ENCODE measurements at places on chromosomes 12 and 14.

GRCh38 chr14:103220134-103220981 lies 97.1 kb downstream of the TNFAIP2 start:
- no peak for DNase-seq

DNA sequence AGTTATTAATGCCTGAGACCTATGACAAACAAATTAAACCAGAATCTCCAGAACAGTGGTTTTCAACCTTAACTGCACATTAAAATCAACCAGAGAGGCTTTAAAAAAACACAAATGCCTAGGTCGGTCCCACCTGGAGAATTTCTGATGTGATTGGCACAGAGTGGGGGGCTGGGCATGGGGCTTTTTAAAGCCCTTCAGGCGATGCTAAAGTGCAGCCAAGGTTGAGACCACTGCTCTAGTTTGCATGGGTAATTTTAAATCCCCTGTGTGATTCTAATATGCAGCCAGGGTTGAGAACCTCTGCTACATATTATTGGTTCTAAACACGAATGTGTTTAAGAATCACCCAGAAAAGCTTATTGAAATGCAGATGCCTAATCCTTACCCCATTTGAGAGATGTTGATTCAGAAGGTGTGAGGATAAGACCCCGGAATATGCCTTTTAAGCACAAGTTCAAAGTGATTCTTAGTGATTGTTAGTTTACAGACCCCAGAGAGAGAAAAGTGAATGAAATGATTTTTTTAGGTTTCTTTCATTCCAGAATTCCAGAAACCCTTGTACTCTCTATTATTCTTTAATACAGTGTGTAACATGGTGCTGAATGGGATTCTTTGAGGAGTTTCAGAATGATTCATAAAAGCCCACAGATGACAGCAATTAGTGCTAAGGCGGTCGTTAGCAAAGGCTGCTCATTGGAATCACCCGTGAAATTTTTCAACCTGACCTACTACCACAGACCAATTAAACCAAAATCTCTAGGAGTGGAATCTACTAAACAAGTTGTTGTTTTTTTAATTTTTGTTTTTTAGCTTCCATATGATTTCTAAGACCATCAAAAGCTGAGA lies 44.9 kb downstream of the LIN7A start:
- no peak for DNase-seq

- no peak for DNase-seq
Observed at GRCh38 chr14:59017285-59017965, 171.0 kb upstream of the DAAM1 start.

DNA sequence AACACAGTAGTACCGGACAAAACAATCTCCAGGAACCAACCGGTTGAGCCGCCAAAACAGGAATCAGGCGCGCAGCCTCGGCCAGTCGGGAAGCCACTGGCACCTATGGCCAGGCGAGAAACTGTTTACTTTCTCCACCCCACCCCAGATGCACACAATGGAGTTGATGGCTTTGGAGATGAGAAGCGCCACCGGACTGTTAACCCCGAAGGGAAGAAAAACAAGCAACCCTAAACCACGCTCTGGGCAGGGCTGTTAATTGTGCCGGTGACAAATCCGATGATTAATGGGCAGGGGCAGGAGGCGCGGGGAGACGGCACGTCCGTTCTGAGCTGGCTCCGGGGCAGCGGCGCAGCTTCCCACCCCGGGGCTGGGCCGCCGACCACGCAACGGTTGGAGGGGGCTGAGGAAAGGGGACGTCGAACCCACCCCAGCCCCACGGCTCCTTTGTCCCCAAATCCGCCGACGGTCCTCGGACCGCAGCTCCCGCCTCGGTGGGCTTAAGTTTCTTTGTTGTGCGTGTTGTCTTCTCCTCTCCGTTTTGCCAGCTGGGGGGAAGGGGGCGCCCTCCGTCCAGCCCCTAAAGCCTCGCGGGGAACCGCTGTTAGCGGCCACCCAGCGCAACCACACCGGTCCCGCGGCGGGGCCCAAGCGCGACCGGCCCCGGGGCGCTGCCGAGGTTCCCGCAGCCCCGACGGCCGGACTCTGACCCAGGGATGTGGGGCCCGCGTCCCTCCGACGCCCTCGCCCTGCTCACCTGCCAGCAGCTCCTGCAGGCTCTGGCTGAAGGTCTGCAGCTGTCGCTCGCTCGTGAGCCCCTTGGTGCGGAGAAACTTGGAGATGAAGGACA lies 790 bp downstream of the BTG1 start:
- peak; percentile 42 for DNase-seq

GRCh38 chr12:116700066-116700465 lies 37.8 kb downstream of the SPRING1 start:
- no peak for DNase-seq

- DNase-seq: peak; percentile 71
Observed at GRCh38 chr12:57845478-57846284, 848 bp downstream of the CTDSP2 start.

- DNase-seq: peak; percentile 40
Observed at GRCh38 chr14:20855652-20856291, 35.4 kb upstream of the RNASE3 start.

DNA sequence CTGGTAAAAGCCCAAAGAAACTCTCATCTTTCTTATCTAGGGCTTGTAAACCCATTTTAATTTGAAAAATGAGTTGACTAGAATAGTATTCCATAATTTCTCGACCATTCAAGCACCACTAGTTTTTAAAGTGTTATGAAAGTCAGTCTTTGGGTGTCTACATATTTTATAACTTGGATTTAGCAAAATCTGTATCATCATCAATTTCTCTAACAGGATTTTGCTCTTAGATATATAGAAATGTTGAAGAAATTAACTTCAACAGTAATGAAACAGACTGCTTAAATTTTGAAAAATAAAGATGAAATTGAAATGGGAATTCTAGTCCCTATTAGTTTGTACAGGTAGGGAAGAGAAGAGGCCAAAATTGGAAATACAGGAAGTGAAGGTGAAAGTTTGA lies 32.8 kb downstream of the MSRB3 start:
- DNase-seq: no peak

DNA sequence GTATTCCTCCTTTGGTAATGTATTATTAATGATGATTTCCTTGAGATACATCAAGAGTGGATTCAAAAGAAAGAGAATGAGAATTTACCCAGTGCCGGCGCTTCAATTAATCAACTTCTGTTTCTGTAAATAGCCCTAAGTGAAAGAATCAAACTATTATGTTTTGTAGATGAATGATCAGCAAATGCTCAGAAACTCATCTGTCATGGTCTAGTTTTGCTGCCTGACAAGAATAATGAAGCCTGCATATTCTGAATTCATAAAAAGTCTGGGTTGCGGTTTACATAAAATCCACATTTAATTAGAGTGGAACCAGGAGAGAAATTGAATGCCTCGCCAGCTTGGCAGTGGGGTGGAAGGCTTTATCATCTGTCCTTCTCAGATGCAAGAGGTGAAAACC lies 325.3 kb downstream of the GALC start:
- no peak for DNase-seq

DNA sequence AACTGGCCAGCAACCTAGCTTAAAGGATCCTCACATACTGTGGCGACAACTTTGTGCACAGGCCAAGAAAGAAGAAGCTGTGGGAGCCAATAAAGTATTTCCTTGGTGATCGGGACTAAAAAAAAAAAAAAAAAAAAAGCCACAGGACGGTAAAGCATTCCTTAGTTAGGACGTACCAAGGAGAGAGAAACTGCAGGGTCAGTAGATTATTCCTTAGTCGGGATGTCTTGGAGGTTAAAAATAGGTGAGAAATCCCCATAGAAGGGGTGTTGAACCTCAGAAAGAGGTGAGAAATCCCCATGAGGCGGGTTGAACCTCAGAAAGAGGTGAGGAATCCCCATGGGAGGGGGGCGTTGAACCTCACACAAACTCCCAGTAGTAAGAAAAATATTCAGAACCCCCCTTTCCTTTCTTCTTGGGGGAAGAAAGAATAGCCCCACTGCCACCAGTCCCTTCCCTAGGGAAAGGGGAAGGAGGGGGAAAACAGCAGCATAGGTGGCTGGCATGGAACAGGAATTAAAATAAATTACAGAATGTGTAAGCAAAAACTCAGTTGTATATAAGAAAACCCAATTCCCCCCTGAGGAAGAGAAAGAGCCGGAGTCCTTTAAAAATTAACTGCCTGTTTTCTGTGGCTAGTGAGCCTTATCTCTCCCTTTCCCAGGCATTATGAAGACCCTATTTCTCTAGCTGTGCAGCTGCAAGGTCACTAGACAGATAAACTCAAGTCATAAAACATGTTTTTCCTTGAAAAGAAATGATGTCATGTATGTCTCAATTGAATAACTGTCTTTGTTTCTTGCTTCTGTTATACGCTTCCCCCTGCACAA lies 26.8 kb downstream of the KLRK1 start:
- no peak for DNase-seq

DNA sequence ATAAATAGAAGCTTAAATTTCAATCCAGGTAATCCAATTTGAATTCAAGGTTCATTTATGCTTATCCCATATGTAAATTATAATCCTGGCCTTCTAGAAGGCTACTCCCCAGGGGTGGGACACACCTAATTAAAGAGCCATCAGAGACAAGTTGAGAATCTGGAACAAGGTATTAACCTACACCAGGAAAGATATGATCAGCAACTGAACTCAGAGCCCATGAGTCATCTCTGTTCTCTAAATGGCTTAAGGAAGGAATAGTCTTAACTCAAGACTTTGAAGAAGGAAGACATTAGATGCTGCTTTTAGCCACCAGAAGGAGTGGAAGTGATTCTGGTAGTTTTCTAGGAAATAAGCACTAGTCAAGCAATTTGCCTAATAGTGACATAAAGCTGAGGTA lies 88.0 kb downstream of the KIF21A start:
- no peak for DNase-seq

DNA sequence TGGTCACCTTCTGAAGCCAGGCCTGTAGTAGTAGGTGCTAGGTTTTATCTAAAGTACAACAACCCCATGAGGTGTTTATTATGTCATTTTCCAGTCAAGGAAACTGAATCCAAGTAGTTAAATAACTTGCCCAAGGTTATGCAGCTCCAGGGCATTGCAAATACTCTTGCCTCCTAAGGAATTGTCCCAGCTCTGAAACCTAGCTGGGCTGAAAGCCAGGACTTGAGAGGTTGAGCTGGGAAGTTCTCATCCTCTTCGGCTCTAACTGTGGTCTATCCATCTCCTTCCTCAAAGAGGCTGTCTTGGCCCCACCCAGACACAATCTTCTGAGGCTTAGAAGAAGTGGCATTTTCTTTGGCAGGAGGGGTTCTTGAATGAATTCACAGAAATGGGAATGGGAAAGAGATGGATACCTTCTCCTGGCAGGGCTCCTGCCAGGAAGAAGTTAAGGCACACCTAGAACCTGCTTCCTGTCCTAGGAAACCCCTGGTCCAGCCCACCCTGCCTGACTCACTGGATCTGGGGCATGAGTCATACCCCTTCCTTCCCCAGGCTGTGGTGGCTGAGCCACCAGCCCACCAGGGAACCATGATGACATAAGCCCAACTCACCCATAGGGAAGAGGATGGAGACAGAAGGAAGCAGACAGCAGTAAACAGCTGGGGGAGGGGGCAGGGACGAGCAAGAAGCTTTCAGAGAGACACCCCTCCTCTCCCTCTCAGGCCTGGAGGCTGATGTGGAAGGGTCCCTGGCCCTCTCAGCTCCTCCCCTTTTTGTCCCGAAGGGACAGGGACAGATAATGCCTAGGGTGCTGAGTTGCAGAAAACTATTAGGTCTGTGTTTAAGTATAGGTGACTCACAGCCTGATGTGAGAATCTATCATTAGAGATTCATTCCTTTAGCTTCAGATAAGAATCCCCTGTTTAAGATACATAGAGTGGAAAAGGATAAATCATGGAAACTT lies 2.1 kb upstream of the PLEK2 start:
- no peak for DNase-seq

DNA sequence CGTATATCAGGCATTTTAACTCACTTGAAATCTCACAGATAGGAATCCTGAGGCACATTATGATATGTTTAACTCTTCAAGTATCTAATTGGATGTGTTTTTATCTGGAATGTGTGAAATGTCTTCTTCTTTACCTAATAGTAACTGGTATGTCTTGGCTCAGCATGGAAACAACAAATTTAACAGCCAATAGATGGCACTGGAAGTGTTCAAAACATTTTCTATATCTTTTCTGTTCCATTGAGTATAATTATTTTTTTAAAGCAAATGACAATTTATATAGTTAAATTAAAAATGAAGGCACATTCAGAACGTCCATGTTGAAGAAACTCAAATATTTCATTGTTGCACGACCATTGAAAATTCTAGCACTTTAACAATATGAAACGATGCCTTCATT lies 164.6 kb upstream of the SLC16A7 start:
- DNase-seq: no peak

DNA sequence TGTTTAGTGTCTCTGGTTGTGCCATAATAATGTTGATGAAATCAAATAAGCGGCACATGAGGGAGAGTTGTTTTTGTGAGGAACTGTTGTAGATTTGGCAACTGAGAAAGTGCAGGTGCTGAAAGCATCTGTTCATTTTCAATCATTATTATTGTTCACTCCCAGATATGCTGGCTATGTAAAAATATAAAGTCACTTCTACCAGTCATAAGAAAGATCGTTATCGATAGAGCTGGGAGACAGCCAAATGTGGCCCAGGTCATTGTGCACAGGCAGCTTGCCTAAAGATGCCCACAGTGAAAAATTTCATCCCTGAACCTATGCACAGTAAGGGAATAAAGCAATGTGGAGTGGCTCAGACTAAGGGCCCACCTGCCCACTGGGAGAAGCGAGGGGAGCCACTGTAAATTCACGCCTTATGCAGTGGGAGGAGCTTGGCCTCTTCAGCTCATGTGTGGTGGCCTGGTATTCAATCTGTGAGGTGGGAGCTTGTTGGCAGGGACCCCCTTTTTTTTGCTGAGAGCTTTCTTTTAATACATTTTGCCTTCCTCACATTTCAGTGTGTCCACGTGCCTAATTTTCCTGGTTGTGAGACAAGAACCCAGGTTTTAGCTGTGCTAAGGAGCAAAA lies 1490.8 kb upstream of the TMEM132C start:
- no peak for DNase-seq

GRCh38 chr14:68386446-68386845 lies 406.4 kb downstream of the ZFP36L1 start:
- DNase-seq: no peak

DNA sequence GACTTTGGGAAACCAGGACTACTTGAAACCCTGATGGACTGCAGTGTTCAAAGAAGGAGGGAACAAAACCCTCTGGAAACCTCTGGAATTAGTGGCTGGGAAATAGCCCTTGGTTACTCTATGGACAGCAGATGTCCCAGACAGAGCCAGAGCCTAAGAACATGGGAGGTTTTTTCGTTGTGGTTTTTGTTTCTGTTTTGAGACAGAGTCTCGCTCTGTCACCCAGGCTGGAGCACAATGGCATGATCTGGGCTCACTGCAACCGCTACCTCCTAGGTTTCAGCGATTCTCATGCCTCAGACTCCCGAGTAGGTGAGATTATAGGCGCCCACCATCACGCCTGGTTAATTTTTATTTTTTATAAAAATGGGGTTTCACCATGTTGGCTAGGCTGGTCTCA lies 1378.7 kb downstream of the AACS start:
- DNase-seq: no peak

- no peak for DNase-seq
Observed at GRCh38 chr12:108584456-108585065, 13.3 kb downstream of the TMEM119 start.

GRCh38 chr14:93788543-93789227 lies 400 bp upstream of the PRIMA1 start:
- DNase-seq: peak; percentile 72

GRCh38 chr14:70907176-70907995 lies at the start of gene PCNX1:
Gene PCNX1, plus strand, starts transcription at chr14:70907459. Its CDS starts 392 bp downstream, at chr14:70907851.
- DNase-seq: peak; percentile 76

- DNase-seq: no peak
Observed at GRCh38 chr14:72600551-72601330, 293.2 kb downstream of the DPF3 start.
